ENCODE measurements at places on chromosomes 1 and 21.
A peak's percentile ranks its signal among the peaks of the same experiment; 100 is the strongest.

DNA sequence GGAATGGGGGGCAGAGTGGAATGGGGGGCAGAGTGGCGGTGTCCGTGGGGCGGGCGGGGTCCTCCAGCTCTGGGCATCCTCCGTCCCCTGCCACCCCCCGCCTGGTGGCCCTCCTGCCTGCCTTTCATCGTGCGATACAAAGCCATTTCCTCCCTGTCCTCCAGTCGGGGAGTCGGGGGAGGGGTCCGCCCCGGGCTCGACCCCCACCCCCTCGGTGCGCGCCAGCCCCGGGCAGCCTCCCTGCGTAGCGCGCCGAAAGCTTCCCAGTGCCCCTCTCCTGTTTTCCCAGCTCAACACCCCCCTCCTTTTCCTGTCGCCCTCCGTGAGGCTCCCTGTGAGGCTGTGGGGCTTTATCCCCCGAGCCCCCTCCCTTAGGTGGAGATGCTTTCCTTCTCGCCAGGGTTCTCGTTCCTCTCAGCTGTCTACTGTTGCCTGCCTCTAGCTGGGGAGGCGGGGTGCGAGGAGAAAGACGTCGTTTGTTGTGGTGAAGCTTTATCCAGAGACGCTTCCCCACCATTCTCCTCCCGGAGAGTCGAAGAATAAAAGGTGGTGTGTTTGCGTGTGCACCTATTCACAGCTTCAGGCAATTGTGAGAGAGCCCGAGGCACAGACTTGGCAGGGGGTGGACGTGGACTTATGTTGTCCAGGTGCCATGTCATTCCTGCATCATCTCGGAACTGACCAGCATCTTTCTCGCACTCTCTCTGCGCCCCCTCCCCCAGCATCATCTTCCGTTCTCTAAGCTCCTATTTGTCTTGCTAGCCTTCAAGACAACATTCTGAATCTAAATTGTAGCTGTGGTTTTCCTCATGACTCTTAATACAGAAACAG is 848 bp downstream of the DNM3 start:
- DNase-seq = peak; percentile 2

DNA sequence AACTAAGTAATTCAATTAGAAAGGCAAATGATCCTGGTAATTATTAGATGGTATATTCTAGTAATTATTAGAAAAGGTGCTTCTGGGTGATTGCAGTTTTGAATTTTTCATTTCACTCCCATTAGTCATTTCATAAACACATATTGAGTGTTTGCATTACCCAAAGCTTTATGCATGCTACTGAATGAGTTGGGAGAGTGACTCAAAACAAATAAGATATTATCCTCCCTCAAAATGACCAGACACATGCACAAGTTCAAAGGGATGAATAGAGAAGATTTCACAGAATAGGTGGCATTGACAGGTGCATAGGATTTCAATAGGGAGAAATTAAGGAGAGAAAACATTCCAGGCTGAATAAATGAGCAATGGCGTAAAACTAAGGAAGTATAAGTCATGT is 84.7 kb downstream of the PHTF1 start:
- DNase-seq = no peak

DNA sequence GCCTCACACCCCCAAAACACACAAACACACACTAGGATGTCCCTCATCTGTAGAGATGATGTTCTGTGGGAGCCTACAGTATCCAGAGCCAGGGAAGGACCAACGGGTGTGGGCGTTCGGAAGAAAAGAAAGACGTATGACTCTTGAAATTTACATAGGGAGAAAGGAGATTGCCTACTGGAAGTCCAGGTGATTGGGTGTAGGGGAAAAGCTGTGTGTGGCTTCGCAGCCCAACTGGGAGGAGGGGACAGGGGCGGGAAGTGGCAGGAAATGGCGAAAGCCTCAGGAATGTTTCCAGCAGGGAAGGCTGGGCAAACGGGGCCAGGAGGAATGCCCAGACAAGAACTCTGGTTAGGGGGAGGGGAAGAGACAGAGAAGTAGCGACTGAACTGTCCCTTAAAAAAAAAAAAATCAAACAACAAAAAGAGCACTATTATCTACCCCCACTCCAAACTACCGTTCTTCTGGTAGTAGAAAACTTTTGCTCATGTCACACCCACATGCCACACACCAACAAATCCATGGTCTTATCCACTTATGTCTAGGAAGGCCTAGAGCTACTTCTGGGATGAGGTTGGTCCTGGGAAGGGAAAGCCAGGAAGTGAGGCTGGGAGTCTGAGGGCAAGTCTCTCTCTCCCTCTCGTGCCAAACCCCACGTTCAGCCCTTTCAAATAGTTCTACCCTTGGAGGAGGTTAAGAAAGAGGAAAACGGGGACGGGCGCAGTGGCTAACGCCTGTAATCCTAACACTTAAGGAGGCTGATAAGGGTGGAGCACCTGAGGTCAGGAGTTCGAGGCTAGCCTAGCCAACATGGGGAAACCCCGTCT is 1.8 kb upstream of the CKS1B start:
- DNase-seq = peak; percentile 86

DNA sequence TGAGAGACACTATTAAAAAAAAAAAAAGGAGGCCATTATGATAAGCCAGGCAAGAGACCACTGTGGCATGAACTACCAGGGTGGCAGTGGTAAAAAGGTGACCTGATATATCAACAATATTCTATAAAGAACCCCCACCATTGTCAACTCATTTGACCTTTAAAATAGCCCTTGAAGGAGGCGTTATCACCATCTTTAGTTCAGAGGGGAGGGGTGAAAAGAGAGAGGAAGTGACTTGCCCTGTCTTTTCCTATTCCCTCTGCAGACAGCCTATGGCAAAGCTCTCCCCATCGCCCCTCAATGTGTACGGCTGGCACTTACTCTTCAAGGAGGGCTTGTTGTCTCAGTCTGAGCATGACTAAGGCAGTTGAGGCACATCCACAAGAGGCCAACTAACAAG is 11.7 kb upstream of the SLFNL1 start:
- DNase-seq = no peak

DNA sequence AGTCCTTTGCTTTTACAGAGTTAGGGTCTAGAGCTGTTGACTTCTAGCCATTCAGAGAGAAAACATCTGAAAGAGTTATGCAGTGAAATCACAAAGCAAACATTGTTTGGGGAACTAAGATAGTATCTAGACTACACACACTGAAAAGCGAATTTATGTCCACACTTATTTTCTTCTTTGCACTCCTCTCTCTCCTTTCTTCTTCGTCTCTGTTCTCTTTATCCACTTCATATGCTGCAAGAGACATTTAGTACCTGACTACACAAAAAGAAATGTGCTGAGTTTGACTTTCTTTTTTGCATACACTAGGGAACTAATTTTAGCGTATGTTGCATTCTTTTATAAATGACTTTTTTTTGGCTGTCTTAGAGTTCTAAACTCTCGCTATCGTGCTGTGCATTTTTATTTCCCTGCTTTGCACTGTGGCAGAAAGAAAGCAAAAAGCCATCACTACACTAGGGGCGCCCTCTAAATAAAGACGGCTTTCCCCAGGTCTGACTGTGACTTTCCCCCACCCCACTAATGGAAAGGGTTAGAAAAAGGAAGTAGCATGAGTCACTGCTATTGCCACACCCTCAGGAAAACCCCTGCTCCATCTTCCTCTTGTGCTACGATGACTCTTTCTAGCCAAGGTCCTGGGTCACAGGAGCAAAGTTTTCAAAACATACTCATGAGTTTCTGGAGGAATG is 65.7 kb downstream of the MAP3K7CL start:
- DNase-seq = peak; percentile 59

GRCh38 chr1:12771186-12771585 is 2.4 kb upstream of the PRAMEF12 start:
- no peak for DNase-seq

- no peak for DNase-seq
Observed at GRCh38 chr1:28971980-28972771, 57.8 kb downstream of the EPB41 start.

DNA sequence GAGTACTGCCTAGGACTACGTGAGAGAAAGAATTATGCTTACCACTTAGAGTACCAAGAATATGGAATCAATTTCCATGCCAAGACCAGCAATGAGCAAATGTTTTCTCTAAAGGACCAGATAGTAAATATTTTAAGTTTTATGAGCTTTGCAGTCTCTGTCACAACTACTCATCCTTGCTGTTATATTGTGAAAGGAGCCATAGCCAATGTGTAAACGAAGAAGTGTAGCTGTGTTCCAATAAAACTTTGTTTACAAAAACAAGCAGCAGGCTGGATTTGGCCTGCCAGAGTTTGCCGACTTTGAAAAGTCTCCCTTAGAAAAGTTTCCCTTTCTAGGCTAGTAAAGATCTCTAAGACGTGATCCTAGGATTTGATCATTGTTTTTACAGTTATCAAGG is 128.8 kb downstream of the PDE4B start:
- no peak for DNase-seq

GRCh38 chr1:184219414-184219813 is 167.4 kb upstream of the C1orf21 start:
- no peak for DNase-seq

DNA sequence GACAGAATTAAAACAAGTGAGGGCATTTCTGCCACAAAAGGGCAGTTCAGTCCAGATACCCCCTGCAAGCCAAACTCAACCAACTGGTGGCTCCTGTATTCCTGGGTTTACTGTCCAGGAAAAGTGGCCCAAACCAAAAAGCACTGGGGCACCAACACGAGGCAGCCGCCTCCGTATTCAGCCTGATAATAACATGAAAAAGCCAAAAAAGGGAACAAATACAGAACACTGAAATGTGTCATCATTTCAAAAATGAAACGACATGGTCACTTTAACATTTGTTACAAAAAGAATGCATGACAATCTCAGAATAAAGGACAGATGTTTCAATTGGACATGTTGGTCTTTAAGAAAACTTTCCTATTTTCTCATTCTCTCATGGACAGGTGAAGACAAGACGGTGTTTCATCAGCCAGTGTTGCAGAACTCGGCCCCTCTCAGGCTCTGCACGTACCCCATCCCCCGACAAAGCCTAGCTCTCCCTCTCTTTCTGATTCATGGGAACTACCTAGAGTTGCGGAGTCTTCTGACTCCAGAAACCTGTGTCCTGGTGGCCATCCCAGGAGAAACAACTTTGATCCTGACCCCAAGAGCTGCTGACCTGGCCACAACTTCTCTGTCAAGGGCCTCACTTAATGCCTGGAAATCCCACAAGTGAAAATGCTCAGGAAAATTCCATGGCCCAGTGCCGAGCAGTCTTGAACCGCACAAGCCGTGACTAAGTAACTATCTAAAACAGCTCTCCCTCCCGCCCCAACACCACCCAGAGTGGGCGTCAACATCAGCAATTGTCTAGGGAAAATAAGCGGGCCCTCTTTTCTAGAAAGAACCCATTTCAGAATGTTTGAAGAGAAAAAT is 27.1 kb downstream of the ZBTB17 start:
- DNase-seq = no peak

GRCh38 chr1:226579781-226580323 is 31.3 kb downstream of the STUM start:
- DNase-seq = no peak

DNA sequence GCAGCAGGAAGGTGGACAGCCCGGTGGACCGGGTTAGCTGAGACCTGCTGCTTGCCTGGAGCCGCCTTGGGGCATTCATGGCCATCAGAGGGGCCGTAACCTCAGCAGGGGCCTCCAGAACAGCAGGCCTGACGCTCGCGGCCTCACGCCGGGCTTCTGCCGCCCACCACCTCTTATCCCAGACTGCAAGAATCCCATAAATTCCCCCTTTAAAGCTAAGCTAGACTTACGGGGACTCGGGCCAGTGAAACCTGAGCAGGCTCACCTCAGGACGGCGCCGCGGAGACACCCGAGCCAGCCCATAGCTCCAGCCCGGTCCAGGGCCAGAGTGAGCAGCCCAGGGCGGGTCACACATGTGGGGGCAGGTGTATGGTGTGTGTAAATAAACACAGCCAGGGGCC is 132.3 kb downstream of the GLIS1 start:
- no peak for DNase-seq

DNA sequence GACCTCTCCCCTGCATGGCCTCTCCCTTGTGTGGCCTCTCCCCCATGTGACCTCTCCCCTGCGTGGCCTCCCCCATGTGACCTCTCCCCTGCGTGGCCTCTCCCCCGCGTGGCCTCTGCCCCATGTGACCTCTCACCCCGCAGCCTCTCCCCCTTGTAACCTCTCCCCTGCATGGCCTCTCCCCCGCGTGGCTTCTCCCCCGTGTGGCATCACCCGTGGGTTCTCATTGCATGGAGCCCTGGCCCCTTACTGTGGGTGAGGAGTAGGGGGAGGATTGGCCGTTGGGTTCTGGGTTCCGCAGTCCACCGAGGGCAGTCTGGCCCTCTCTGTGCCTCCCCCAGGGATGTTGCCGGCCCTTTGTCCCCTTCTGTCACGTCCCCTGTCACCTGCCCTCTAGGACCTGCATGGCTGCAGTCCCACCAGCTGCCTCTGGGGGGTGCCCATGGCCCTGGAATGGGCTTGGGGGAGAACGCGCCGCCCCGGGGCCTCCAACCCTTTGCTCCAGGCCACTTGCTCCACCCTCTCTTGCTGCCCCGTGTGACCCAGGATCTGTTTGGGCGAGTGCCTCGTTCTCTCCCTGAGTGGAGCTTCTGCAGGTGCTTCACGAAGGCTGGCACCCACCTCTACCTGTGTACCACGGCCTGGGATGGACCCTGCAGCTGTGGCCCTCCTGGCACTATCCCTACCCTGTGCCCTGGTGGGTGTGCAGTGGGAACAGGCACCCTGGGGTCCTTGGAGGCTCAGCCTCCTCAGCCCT is 21.3 kb downstream of the RRP1 start:
- DNase-seq = peak; percentile 89

DNA sequence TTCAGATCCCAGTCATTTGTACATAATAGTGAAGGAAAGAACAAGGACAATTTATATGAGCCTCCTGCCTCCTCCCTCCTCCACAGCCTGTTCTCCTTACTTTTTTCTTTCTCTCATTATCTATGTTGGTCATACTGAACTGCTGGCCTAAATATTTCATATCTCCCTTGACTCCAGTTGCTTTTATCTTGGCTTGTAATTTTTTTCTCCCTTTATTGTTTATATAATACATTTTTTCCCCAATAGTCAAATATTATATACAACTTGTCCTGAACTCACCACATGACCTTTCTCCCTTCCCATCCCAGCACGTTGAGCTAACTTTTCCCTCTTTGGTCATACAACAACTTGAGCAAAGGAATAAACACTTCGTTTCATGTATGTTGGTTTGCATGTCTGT is 752.1 kb downstream of the LTN1 start:
- no peak for DNase-seq

DNA sequence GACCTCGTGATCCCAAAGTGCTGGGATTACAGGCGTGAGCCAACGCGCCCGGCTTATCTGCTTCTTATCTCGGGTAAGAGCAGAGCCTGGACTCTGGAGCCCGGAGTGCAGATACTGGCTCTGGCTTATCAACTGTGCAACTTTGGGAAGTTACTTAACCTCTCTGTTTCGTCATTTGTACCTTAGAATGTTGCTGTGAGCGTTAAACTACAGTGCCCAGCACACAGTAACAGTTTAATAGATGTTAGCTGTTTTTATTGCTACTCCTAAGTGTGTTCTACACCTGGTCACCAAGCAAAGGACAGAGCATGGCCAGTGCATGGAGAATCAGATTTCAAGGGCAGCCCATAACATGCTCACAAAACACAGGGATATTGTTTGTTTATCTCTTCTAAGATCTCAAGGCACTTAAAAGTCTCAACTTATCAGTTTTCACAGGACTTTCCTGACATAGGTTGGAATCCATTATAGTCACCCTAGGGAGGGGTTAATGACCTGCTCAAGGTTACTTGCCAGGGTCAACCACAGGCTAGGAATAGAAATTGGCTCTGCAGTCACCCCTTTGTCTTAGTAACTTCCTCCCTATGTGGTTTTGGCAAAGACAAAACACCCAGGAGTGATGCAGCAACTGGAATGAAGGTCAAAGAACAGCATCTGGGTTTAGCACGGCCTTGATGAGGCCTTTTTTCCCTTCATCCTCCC is 22.5 kb upstream of the SRP9 start:
- peak; percentile 93 for DNase-seq
